PC-3 (cell line): ENCODE measurements at places on chromosomes 12 and 14. TPM values are rescaled to one million over a fixed set of nuclear protein-coding genes. Genes with fewer than 3 reads are reported as not detected.

Gene WSCD2
- not detected in 2 replicates for total RNA-seq

DNA sequence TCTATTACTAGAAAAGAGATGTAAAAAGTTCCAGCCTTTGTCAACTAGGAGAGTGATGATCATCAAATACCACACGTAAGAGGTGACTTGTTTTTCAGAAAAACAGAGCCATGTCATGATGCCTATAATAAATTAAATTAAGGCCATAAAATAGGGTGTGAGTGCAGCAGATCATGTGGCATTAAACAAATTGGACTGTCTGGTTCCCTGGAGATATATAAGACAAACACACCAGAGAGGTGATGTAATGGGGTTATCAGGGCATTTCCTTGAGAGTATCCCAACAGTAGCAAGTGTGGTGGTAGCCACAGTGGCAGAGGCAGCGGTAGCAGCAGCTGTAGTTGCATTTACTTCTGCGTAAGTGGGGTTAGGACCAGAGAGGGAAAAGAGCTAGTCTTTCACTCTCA, 14.6 kb upstream of the GALNT6 start:
- DNase-seq: no peak

DNA sequence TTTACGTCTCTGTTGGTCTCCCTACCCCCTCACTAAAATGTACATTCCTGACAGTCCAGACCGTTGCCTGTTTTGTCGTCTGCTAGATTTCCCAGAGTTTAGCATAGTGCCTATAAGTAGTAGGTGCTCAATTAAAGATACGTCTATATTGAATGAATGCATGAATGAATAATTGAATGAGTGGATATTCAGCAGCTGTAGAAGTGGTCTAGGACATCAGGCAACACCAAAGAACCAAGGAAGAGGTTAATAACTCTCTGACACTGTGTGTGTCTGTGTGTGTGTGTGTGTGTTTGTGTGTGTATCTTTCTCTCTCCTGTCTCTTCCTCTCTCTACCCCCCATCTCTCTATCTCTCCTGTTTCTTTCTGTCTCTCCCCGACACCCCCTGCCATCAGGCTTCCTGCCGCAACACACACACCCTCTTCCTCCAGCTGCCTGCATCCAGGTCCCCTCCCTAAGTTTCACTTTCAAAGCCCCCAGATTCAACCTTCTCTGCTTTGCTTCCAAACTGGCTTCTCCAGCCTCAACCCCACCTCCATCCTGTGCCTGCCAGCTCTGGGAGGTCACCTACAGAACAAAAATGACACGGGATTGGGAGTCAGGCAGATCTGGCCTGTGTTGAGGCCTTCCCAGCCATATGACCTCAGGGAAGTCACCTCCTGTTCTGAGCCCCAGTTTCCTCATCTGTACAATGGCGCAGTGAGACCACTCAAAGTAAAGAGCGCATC, 119.9 kb upstream of the NCOR2 start:
- DNase-seq: no peak

Gene LRP1-AS
- not detected in 2 replicates for total RNA-seq

GRCh38 chr12:113055594-113056380, 743 bp upstream of the DTX1 start:
- no peak for DNase-seq

Gene COL2A1
- total RNA-seq: 6.7 TPM in 2 replicates
